ENCODE measurements at places on chromosomes 5 and 9.

GRCh38 chr5:133034064-133034463, 7.7 kb upstream of the ZCCHC10 start:
- DNase-seq = no peak

- DNase-seq = no peak
Observed at GRCh38 chr5:57853929-57854697, 371.5 kb upstream of the ACTBL2 start.

DNA sequence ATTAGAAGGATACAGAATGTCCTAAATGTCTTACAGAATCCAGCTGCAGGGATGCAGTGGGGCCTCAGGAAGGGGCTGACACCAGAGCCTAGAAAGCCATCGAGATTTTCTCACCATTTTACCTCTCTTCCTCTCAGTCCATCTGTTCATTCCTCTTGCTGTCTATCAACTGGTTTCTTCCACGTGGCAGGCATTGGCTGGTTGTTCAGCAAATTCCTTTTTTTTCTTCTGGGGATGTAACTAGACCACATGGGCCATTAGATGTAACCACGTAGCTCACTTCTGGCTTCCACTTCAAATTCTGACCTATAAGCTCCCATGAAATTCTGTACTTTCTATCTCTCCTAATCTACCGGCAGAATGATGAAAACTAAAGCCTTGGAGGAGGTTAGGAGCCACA, 93.6 kb upstream of the MTAP start:
- DNase-seq = no peak

DNA sequence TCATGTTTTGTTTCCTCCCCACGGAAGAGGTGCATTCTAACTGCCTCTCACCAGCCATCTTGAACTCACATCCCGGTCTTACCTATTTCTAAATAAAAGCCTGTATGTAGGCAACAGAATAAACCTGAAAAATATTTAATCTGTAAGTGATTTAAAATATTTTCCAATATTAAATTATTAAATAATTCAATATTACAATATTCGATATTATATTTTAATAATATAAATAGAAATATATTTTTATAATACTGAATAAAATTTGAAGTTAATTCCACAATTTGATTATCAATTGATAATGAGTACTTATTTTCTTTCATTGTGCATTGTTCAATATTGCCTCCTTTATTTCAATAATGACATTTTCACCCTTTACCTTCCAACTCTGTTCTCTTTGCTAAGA, 404.4 kb downstream of the CYLC2 start:
- no peak for DNase-seq

- peak; percentile 86 for DNase-seq
Observed at GRCh38 chr9:86925686-86926085, 21.6 kb downstream of the GAS1 start.

DNA sequence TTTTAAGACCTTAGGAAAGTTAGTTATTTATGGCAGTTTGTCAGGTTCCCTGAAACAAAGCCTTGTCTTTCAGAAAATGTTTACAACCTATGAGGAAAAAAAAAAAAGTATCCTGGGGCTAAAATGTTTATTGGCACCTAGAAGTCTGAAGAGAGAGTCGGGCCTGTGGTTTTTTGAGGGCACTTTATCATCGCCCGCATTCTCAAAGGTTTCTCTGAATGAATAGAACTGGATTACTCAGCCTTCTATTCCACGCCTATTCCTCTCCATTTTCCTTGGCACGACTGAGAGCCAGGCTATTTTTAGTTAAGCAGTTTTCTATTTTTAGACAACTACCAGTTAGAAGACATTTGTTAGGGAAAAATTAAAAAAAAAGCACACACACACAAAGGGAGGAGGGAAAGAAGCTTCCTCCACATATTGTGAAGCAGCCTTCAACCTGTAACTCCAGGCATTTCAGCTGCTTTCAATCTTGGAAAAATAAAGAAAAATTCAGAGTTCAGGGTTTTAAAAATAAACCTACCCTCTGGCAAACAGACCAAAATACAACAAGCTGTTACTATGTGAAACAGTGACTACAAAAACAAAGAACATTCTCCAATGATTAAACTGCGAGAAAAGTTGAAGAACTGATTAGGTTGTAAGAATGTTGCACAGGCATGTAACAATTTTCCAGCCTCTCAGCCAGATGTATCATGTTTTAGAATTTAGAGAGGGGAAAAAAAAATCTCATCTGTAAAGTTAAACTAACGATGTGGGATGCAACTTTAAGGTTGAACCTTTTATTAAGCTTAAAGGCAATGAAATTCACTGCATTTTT, 97.0 kb downstream of the MEF2C start:
- peak; percentile 95 for DNase-seq
